WTC11 (cell line): ENCODE measurements at places on chromosomes 11 and 22.

DNA sequence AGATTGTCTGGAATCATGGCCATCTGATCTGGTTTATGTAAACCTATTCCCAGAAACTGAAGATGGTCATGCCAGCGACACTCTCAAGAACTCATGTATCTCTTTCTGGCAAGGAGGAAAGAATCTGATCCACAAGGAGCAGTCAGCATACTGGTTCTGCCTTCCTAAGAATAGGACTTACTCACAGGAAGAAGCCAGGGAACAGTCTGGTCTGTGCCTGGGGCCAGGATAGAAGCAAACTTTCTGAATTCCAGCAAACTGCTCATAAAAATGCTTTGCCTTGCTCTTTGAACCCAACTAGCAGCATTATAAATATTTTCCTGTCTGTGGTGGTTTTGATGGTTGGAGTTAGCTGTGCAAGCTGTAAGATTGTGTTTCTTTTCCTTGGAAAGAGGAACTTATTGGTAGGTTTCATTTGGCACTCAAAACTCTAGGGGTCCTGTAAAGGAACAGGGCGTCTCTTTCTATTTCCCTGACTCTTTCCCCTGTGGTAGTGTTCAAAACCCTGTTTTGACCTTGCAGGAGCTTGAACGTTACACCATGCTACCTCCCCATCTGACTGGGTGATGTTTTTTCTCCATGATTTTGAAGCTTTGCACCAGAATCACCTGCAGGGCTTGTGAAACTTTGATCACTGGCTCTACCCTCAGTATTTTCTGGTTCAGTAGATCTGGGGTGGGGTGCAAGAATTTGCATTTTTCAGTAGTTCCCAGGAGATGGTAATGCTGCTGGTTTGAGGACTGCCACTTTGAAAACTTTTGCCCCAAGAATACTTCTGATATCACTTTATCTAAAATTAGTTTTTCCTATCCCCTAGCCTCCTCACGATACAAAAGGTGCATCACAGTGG lies 627.8 kb upstream of the ANO5 start:
- no peak for DNase-seq

- no peak for DNase-seq
Observed at GRCh38 chr11:75277991-75278790, 37.6 kb downstream of the TPBGL start.

DNA sequence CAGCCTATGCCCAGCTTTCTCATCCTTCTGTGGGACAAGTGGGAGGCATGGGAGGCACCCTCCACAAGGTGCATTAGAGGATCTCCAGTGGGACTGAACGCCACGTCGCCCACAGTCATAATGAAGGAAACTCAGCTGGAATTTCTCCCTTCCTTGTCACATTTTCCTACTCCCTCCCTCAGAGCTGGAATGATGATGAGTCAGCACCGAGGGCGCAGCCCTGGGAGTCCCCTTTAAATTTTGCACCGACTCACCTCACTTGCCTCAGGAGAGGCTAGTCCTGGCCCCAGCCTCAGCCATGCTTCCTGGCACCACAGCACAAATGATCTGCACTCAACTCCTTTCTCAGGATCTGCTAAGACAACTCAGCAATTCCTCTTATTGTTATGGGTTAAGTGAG lies 34.3 kb downstream of the DBX1 start:
- no peak for DNase-seq

DNA sequence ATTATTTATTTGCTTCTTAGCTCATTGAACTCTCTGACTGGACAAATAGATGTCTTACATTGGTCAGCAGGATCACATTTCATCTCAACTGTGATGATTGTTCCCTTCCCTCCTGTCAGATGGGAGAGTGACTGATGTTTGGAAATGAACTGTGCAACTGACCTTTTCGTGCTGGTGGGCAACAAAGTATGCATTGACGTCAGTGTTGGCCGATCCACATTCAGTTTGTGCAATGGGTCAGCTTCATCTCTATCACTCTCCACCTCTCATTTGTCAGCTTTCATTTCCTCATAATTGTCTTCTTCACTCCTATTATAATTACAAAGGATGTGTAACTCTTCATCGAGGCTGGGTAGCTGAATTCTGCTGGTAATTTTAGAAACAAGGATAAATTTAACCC lies 71.3 kb downstream of the PPP2R1B start:
- no peak for DNase-seq

DNA sequence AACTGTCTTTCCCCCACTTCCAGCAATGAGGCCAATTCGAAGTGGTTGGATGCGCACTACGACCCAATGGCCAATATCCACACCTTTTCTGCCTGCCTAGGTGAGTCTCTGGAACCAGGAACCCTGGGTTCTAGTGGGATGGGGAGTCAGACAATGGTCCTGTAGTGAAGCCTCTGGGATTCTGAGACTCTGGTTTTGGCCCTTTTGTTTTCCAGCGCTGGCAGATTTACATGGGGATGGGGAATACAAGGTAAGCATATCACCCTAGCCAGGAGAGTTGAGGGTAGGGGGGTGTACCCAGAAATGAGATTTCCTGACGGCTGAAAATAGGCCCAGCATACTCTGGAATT lies 530 bp downstream of the BBS1 start:
- no peak for DNase-seq

DNA sequence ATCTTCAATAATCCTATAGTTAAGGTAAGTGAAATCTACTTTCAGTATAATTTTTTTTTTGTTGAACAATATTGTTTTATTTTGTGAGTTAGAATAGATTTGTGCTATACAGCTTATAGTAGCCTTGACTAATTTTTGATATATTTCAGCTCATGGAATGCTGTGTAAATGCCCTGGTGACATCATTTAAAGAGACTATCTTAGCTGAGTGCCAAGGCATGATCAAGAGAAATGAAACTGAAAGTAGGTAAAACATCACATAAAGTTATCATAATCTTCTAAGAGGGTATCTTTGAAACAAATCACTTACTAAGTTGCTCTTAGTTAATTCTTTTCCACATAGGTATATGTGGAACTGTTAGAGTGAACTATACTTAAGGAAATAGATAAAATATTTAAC lies 51.4 kb upstream of the ACAT1 start:
- DNase-seq: no peak

GRCh38 chr11:36469881-36470802 lies 39.9 kb downstream of the TRAF6 start:
- DNase-seq: no peak

DNA sequence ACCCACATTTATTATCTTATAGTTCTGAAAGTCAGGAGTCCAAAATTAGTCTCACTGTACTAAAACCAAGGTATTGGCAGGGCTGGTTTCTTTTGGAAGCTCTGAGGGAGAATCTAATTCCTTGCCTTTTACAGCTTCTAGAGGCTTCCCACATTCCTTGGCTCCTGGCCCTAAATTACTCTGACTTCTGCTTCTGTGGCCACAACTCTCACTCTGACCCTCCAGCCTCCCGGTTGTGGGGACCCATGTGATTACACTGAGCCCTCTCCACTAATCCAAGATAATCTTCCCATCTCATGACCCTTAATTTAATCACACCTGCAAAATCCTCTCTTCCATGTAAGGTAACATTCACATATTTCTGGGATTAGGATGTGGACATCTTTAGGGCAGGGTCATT lies 110.9 kb downstream of the ARL14EP start:
- DNase-seq: no peak

DNA sequence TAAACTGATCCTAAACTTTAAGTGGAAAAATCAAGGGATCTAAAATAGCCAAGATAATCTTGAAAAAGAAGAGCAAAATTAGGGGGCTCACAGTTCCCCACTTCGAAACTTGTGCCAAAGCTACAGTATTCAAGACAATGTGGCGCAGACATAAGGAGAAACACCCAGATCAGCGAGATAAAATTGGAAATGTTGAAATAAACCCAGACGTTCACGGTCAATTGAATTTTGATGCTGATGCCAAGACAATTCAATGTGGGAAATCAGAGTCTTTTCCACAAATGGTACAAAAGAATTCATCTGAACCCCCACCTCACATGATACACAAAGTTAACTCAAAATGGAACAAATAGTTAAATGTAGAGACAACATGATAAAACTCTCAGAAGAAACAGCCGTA lies 601.6 kb downstream of the BRD1 start:
- no peak for DNase-seq

DNA sequence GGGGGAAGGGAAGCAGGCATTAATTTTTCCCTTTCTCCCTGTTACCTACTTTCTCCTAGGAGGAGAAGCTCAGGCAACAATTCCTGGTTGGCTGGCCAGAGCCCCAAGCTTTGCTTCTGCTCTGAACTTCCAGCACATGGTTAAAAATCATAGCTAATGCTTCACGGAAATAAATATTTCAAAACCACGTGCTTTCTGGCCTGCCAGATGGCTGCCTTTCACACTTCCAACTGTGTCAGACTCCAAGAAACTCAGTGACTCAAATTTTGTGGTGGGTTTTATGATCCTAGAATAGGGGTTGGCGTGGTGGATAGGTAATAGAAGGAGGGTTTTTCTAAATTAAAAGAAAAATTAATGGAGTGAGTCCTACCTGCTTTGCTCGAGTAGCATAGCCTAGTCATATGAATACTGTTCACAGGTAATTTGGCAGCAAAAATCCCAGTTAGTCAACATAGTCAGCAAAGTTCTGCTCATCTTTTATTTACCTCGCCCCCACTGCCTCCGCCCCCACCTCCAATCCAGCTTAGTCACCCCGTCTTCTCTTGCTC lies 58.6 kb downstream of the SC5D start:
- DNase-seq: no peak

DNA sequence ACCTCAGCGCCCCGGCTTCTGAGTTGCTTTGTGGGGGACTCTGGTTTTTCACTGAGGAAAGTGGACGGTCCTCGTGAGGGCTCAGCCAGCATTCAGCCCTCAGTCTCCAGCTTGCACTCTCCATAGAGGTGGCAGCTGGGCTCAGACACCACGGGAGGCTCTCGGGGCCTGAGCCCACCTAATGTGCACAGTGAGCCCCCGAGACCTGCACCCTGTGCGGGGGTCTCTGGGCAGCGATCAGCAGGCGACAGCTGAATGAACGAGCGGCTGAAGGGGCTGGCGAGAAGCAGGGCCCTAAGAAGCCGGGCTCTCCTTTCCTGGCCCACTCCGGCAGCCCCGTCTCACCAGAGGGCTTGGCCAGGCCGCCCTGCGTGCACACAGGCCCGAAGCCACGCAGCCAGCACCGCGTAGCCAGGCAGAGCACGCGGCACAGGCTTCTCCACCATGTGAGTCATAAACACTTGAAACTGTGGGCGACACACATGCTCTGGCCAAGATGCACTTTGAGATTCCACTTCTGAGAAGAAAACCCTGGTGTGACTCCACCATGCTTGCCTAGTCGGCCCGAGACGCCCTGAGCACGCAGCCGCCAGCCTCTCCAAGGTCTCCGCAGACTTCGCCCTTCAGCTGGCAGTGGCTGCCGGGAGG lies 28.0 kb downstream of the TOLLIP start:
- DNase-seq: no peak

DNA sequence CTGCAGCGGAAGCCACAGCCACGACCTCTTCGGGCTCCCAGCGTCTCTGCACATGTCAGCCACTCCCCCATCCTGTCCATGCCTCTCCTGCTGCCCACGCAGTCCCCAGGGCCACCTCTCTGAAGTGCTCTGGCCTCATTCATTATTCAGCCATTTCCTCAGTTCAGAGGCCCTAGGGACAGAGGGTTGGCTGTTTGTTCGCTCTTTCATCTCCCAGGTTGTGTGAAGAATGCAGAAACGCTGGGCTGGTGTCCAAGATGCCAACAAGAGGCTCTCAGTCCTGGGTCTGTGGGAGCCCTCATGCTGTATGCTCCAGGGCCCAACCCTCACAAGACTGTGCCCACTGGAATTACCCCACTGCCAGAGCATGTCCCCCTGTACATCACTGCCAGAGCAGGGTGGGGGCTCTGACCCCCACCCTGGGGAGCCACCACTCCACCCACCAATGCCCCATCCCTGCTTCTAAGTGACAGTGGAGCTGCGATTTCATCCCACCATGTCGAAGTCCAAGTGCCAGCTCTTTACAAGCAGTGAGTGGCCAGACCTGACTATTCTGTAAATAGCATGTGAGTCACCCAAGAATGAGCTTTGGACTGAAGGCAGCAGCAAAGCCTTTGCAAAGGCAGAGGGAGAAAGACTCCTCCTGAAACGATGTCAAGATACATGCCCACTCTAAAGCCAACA lies 209.6 kb downstream of the BUD13 start:
- DNase-seq: no peak

GRCh38 chr11:122240638-122241037 lies 124.6 kb upstream of the BLID start:
- no peak for DNase-seq

DNA sequence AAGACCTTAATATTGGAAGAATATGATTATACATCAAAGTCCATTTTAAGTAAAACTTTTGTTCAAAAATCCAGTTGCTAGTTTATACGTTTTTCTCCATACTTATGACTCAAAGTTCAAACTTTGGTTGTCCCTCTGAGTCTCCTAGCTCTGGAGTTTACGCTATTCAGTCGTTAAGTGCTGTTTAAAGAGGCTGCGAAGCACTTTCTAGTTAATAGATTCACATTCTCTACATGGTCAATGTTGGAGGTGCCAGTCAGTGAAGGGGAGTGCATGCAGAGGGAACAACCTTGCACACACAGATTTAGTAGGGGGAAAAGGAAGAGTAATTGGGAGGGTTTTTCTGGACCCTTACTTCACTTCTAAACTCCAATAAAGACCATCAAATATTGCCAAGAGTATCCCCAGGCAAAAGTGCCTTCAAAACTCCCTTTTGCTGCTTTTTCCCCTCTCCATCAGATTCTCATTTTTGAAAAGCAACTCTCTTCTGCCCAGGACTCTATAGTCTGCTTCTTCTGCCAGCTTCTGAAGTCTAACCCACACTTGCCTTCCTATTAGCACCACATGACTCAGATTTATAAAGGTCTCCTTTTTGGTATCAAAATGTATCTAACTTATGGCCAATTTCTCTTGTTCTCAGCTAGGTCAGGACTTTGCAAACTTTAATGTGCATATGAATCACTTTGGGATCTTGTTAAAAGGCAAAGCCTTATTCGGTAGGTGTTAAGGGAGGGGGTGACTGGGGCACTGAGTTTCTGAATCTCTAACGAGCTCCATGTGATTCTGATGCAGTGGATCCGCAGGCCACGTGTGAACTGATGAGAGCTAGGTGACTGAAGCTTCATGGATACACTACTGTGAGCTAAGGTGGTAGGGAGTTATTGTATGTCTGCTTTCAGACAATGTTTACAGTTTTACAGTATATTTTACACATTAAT lies 96.2 kb upstream of the MTMR2 start:
- DNase-seq: no peak

- peak; percentile 82 for DNase-seq
Observed at GRCh38 chr22:46563381-46564083, 26.1 kb upstream of the CELSR1 start.

- no peak for DNase-seq
Observed at GRCh38 chr11:128615076-128615475, 27.7 kb upstream of the ETS1 start.
